A549 treated with RU486 at 1 μM for 4 hours (cell line): ENCODE measurements at places on chromosomes 4 and X. TPM values are rescaled to one million over a fixed set of nuclear protein-coding genes. Genes with fewer than 3 reads are reported as not detected.

PLA2G12A gene
- 9.4 to 16.2 TPM (median 11.0 TPM) in 5 replicates for total RNA-seq

USP17L13 gene
- not detected in 5 replicates for total RNA-seq

MAGEC2 gene
- not detected in 5 replicates for total RNA-seq

FOXR2 gene
- total RNA-seq, result not detected in 5 replicates

ZDHHC9 gene
- total RNA-seq, result 36.8 to 41.8 TPM (median 39.2 TPM) in 5 replicates

PRSS12 gene
- 0.18 to 0.66 TPM (median 0.20 TPM) in 5 replicates for total RNA-seq

PDGFRA gene
- total RNA-seq, result 0.34 to 0.66 TPM (median 0.61 TPM) in 5 replicates

FANCB gene
- total RNA-seq, result 0.65 to 4.6 TPM (median 3.4 TPM) in 5 replicates

SCRG1 gene
- total RNA-seq, result not detected in 5 replicates

EVC2 gene
- 2.1 to 2.6 TPM (median 2.3 TPM) in 5 replicates for total RNA-seq

PCDH19 gene
- 0.01 to 0.06 TPM (median 0.02 TPM) in 3 of 5 replicates, not detected in the others for total RNA-seq

DKK2 gene
- not detected in 5 replicates for total RNA-seq
